ENCODE measurements at places on chromosomes 12 and 14.

- no peak for DNase-seq
Observed at GRCh38 chr12:10554756-10555481, 49.2 kb downstream of the EIF2S3B start.

DNA sequence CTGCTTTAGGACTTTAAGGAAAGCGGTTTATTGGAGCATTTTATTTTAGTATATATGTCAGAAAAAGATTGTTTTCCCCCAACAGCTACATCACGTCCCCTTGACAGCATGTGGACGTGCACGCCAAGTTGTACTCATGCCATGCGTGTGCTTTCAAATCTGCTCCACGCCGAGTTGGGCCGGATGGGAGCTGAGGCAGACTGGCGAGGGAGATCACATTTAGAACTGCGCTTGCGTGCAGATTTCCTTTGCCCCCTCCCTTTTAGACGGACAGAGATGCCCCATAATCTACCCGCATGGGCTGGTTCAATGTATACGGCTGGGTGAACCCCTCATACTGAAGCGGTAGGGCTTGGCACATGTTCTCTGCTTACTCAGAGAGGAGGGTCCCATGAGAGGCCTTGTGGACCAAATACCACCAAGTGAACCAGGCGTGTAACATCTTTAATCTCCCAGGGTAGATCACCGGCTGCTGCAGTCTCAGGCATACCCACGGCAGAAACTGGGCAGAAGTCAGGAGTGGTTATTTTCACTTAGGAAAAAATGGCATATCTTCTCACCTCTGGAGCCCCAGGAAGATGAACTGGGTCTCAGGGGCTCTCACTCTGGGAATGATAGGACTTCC, 92.1 kb downstream of the ESR2 start:
- no peak for DNase-seq

- DNase-seq: no peak
Observed at GRCh38 chr14:74963178-74963704, 7.8 kb upstream of the PGF start.

GRCh38 chr12:70091021-70091521, 152.2 kb upstream of the CNOT2 start:
- DNase-seq: no peak

- no peak for DNase-seq
Observed at GRCh38 chr14:61662437-61663311, 32.6 kb upstream of the HIF1A start.

- no peak for DNase-seq
Observed at GRCh38 chr12:101713059-101713682, 15.7 kb downstream of the CHPT1 start.

DNA sequence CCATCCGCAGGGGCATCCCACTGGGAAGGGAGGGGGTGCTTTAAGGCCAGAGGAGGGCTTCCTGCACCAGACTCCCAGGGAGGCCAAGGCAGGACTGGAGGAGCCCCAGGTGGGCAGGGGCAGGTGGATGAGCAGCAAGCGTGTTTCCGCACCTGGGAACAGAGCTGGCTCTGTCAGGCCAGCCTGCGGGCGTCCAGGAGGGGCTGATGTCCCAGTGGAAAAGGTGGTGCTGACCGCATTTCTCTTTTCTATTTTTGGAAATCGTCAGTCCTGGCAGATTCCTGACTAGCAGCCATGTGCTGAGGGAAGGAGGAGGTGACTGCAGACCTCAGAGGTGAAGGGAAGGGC, 27.2 kb downstream of the CHGA start:
- no peak for DNase-seq

DNA sequence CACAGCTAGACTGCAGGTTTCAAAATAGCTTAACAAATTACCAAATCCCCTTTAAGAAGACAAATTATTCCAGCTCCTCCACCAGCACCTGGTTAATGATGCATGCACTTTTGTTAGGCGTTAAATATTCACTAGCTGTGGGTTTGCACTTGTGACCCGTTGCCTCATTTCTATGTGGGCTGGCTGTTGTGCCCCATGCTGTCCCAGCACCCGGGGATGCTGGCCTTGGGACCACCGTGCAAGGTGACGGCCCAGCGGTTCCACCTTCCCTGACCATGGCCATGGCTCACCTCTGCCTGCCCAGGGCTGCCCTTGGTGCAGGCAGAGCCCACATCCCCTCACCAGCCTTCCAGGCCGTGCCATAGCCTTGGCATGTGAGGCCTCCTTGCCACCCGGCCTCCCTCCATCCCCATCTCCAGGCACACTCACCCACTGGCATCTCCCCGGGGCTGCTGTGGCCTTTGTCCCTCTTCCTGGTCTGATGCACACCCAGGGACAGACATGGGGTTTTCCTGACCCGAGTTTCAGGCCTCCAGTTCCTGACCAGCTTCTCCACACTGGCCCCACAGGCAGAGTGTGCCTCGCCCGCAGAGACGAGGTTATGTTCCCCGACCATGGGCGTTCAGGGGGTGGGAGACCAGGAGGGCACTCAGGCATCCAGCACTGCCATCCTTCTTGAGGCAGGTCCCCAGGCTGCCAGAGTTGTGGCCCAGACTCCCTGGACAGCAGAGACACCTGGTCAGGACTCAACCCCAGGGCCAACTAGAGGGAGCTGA, 20.3 kb upstream of the C14orf180 start:
- no peak for DNase-seq

GRCh38 chr12:47362126-47362705, 282.5 kb upstream of the AMIGO2 start:
- DNase-seq: no peak

GRCh38 chr12:130195369-130195768, 33.1 kb downstream of the FZD10 start:
- DNase-seq: no peak

- DNase-seq: peak; percentile 39
Observed at GRCh38 chr14:101819251-101819990, 57.9 kb downstream of the PPP2R5C start.

DNA sequence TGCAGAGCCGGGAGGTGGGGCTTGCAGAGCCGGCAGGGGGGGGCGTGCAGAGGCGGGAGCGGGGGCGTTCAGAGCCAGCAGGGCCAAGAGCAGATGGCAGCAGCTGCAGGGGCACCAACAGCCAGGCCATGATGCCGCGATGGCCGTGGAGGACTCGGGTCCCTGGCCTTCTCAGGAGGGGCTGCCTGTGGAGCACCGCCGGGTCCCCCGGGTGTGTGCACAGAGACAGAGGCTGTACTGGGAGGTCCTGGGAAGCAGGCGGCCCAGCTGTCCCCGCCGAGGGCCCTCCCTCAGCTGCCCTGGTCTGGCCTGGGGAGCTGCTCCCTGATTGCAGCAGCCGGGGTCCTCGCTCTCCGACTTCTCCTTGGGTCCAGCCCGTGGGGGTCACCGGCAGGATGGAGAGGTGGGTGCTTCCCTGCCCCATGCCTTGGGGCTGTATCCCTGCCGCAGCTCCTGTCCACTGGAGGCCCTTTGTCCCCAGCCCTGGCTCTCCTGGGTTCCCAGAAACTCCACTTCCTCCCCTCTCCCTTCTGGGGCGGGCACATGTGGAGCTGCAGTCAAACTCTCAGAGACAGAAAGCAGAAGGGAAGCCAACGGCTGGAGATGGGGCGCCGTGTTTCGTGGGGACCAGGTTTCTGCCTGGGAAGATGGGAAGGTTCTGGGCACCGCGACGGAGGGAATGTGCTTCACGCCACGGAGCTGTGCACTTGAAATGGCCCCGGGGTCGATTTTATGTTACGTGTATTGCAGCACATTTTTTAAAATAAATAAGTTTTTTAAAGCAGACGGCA, 75.8 kb upstream of the GALNT9 start:
- no peak for DNase-seq

All from stimulated activated CD8-positive, alpha-beta memory T cell treated with anti-CD3 and anti-CD28 coated beads, Interleukin-15, amount 100 ng/mL, for 1 hour (primary cell).